ENCODE measurements at places on chromosomes 1 and 21.

DNA sequence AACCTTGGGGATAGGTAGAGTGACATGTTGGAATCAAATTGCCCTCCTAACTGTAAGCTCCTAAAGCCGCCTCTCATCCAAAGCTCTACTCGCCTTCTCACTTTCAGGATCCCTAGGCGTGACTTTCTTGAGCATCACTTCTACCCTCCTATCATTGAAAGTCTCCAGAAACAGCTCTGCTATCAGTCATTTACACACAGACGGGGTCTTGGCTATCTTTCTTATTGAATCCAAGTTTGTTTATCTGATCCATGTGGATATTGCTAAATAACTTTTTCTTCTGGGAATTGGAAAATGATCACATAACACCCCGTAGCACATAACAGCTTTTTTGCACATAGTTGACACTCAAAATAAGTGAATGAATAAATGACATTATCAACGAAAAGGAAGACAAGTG lies 216.4 kb upstream of the KIAA0040 start:
- no peaks in the 10 kb centered on the region for H3K4me1 ChIP-seq
- H3K36me3 ChIP-seq = no peaks in the 10 kb centered on the region
- no peak for DNase-seq
- H3K4me3 ChIP-seq = no peak overlapping the region
- no peak overlapping the region for H3K27ac ChIP-seq

DNA sequence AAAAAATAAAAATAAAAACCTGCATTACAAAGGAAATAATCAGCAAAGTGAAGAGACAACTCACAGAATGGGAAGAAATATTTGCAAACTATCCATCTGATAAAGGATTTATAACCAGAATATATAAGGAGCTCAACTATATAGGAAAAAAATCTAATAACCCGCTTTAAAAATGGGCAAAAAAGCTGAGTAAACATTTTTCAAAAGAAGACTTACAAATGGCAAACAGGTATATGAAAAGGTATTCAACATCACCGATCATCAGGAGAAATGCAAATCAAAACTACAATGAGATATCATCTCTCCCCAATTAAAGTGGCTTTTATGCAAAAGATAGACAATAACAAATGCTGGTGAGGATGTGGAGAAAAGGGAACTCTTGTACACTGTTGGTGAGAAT lies 3.8 kb upstream of the GNG5 start:
- H3K27ac ChIP-seq = no peak overlapping the region
- no peak for DNase-seq
- no peaks in the 10 kb centered on the region for H3K27me3 ChIP-seq
- peaks cover 17% of the 10 kb centered on the region for H3K36me3 ChIP-seq

GRCh38 chr21:45588871-45589491 lies 46.7 kb upstream of the SLC19A1 start:
- DNase-seq = no peak
- no peak overlapping the region for H3K27ac ChIP-seq
- no peak overlapping the region for H3K4me3 ChIP-seq
- H3K4me1 ChIP-seq = peaks cover 18% of the 10 kb centered on the region
- H3K36me3 ChIP-seq = peaks cover 7% of the 10 kb centered on the region

- H3K4me1 ChIP-seq = no peaks in the 10 kb centered on the region
- H3K27me3 ChIP-seq = no peaks in the 10 kb centered on the region
- no peak overlapping the region for H3K4me3 ChIP-seq
- H3K27ac ChIP-seq = no peak overlapping the region
Measured at GRCh38 chr1:103448560-103448959, 76.9 kb upstream of the RNPC3 start.

- H3K27me3 ChIP-seq = peaks cover 12% of the 10 kb centered on the region
- no peak overlapping the region for H3K27ac ChIP-seq
- no peaks in the 10 kb centered on the region for H3K4me1 ChIP-seq
Measured at GRCh38 chr1:230381049-230381467, 45.1 kb downstream of the PGBD5 start.

Measured in activated CD8-positive, alpha-beta T cell treated with anti-CD3 and anti-CD28 coated beads for 36 hours (primary cell).